ENCODE measurements at places on chromosomes 4 and X.

- no peak for DNase-seq
These were observed 599 bp downstream of the NUP54 start for GRCh38 chr4:76147454-76148141.

DNA sequence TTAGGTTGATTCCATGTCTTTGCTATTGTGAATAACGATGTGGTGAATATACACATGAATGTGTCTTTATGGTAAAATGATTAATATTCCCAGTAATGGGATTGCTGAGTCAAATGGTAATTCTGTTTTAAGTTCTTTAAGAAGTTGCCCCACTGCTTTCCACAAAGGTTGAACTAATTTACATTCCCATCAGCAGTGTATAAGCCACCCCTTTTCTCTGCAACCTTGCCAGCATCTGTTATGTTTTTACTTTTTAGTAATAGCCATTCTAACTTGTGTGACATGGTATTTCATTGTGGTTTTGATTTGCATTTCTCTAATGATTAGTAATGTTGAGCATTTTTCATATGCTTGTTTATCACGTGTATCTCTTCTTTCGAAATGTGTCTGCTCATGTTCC is 503.3 kb downstream of the PCDH18 start:
- no peak for DNase-seq

GRCh38 chr4:155944516-155944915 is 9.2 kb downstream of the CTSO start:
- no peak for DNase-seq

- DNase-seq, result no peak
These were observed 163.2 kb upstream of the SPANXC start for GRCh38 chrX:141405486-141405852.

- no peak for DNase-seq
These were observed 28.1 kb upstream of the HPSE start for GRCh38 chr4:83362492-83363329.

GRCh38 chr4:15318621-15319348 is 109.0 kb upstream of the C1QTNF7 start:
- no peak for DNase-seq

- no peak for DNase-seq
These were observed 8.4 kb downstream of the TLR10 start for GRCh38 chr4:38774181-38774955.

- no peak for DNase-seq
These were observed 6.3 kb downstream of the MEPE start for GRCh38 chr4:87838890-87839591.

- no peak for DNase-seq
These were observed 57.4 kb downstream of the LGI2 start for GRCh38 chr4:24973404-24973746.

DNA sequence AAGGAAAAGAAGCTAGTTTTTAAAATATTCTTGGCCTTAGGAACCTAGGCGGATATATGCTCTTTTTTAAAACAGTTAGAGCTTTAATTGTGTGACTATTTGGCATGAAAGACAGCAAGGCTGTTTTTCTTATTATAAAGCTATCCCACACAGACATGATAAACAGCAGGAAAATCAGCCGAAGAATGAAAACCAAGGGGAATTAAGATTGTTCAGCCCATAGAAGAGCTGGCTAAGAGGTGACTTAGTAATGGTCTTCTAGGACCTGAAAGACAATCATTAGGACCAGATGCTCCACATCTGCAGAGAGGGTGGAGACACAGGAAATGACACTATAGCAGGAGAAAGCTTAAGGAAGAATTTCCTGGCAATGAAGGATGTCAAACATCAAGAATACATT is 171.4 kb upstream of the NRK start:
- DNase-seq, result no peak

- DNase-seq, result no peak
These were observed 103.4 kb upstream of the PAK3 start for GRCh38 chrX:110992611-110993010.

GRCh38 chr4:145618210-145618931 is 814 bp upstream of the MMAA start:
- no peak for DNase-seq

- no peak for DNase-seq
These were observed 2320.1 kb downstream of the ARAP2 start for GRCh38 chr4:33924239-33924638.

DNA sequence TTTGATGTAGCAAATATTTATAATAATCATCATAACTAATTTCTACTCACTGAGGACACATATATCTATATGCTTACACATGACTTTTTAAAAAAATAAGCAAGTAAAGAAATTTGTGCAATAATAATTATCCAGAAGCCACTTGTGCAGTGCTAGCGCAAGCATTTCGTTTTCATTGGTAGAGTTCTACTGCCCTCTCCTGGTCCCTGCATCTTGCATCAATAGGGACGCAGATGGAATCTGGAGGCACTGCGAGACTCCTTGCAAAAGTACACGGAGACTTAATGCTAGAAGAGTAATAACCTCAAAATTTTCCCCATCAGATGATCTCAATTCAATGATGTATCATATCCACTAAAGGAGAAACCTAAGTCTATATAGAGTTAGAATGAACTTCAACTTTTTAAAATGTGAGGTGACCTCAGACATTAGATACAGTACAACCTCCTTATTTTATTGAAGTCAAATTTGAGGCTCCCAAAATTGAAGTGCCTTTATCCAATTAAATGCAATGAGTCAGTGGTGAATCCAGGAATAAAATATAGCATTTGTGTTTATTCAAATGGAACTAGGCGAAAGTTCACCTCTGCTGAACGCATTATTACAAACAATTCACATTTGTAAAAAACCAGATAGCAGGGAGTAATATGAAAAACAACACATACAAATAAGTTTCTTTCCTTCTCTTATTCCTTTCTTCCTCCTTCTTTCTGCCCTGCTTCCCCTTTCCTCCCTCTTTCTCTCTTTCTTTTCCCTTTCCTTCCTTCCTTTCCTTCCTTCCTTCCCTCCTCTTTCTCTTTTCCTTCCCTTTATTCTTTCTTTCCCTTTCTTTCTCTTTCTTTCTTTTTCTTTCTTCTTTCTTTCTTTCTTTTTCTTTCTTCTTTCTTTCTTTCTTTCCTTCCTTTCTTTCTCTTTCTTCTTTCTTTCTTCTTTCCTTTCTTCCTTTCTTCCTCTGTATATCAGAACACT is 450.0 kb downstream of the ANKRD50 start:
- DNase-seq, result peak; percentile 19

GRCh38 chr4:25235401-25235800 is 1.6 kb downstream of the PI4K2B start:
- DNase-seq, result no peak

Measured in GM12864 (cell line).